ENCODE measurements at places on chromosomes 1 and 21. TPM values are rescaled to one million over a fixed set of nuclear protein-coding genes. Genes with fewer than 3 reads are reported as not detected.

Gene OLFML2B
- 0.14 TPM for total RNA-seq

Gene PKN2
- 27.0 TPM for total RNA-seq

Gene FCN3
- total RNA-seq: not detected

Gene PWP2
- total RNA-seq: 51.6 TPM

Gene PLA2G2D
- total RNA-seq: not detected

- DNase-seq: no peak
Measured at GRCh38 chr21:43311301-43311817, 115.6 kb downstream of the SIK1 start.

DNA sequence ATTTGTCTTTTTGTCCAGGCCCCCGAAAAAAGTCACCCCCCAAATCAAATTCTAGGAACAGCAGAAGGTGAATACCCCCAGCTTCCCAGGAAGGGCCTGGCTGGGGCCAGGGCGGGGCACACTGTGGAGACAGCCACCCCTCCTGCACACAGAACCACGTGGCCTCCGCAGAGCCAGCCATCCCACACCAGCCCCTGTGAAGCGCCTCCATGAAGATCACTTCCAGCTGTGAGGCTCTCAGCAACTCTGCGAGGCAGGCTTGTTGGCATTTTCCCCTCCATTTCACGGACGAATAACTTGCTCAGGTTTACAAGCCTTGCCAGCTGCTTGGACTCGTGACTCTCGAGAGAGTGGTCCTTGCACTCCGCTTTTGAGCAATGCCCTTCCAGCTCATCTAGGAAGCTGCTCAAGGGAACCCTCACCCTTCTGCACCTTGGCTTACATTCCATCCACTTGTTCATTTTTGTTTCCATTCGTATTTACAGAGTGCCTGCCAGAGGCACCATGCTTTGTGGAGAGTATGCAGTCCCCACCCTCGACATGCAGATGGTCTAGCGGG, 48.2 kb downstream of the SYT6 start:
- no peak for DNase-seq

DNA sequence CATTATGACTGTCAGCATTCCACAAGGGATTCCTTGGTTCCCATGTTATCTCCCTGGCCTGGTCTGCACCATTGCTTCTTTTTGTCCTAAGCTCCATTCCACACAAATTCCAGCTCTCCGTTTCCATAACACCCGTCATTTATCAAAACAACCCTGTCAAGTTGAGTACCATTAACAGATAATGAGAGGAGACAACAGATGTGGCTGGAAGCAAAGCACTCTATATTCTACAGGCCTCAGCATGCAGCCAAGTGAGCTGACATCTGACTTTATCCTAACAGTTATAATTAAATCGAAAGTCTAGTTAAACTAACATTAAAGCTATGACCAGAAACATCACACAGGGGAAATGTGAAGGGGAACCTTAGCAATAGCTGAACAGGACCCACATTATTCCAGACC, 110.4 kb downstream of the RERE start:
- no peak for DNase-seq

GRCh38 chr1:3352952-3353331, 101.5 kb upstream of the ARHGEF16 start:
- no peak for DNase-seq

DNA sequence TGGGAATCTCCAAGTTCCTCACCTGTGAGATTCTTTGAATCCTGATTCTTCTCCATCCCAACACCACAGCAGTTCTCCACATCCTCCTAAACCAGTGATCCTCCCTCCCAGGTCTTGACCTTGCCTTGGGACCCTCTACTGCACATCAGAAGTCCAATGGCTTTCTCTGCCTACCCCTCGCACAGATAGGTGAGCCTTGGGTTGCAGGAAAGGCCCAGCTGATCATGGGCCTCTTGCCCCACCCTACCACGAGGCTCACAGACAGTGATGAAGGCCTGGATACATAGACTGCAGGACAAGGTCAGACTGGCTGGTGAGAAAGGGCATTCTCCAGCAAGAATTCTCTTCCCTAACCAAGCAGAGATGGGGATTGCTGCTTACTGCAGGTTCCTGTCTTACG, 825 bp downstream of the FABP3 start:
- no peak for DNase-seq

- no peak for DNase-seq
Measured at GRCh38 chr1:12336413-12336812, 106.6 kb downstream of the VPS13D start.

DNA sequence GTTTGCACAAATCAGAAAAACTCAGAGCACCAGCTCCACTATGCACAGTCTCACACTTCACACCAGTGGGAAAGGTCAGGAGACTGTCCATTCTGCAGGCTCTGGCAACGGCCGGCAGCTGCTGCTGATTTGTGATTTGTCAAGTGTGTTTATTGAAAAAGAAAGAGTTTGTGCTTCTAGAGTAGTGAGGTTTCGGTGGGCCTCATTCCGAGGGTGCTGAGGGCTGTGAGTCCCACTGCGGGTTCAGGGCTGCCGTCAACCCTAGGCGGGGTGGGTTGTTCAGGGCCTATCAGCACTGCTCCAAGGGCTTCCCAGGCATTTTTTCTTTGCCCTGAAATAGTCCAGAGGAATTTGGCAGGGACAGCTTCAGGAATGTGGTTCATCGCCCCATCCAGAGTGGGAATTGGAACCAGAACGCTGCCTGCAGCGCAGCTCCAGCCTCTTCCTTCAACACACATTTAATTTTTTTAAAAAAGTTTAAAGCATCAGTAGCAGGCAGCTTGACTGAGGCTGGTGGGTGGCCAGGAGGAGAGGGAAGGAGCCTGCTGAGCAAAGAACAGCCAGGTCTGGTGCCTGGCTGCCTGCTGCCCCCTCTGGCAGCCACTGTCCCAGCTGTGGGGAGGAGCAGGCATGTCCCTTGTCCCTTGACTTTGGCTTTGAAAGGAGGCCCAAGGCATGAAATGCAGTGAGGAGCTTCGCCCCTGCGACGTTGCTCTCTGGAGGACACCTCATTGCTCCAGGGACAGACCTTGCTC, 19.7 kb downstream of the STUM start:
- no peak for DNase-seq

DNA sequence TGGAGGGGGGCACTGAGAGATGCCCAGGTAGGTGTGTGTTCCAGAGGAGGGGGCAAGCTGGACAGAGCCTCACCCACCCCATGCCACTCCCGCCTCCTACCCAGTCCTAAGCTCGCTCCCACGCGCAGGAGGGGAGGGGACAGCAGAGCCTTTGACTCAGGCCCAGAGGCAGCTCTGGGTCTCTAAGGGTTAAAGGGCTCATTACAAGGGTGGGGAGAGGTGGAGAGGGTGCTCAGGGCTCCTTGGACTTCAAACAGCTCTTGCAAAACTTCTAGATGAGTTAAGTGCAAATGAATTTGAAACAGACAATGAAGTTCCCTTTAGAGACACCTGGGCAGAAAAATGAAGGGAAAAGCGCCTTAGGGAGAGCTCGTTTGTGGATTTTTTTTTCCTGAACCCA, 104.2 kb upstream of the CASZ1 start:
- DNase-seq: no peak

DNA sequence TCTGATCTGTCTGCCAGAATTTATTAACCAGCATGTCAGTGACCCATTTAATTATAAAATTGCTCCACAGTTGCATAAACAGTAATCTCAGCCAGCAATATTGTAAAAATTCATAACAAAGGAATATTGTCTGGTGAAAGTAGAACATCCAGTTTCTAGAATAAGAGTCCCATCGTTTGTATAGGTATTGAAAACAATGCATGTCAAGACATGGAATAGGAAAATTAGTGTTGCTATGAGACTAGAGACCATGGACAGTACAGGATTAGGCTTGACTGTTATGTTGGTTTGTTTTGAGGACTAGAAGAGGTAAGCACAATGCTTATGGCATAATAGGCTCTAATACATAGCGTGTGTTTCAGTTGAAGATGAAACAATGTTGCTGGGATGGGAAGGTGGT, 37.1 kb downstream of the ATF6 start:
- DNase-seq: no peak

GRCh38 chr1:14522926-14523241, 75.6 kb upstream of the KAZN start:
- no peak for DNase-seq

DNA sequence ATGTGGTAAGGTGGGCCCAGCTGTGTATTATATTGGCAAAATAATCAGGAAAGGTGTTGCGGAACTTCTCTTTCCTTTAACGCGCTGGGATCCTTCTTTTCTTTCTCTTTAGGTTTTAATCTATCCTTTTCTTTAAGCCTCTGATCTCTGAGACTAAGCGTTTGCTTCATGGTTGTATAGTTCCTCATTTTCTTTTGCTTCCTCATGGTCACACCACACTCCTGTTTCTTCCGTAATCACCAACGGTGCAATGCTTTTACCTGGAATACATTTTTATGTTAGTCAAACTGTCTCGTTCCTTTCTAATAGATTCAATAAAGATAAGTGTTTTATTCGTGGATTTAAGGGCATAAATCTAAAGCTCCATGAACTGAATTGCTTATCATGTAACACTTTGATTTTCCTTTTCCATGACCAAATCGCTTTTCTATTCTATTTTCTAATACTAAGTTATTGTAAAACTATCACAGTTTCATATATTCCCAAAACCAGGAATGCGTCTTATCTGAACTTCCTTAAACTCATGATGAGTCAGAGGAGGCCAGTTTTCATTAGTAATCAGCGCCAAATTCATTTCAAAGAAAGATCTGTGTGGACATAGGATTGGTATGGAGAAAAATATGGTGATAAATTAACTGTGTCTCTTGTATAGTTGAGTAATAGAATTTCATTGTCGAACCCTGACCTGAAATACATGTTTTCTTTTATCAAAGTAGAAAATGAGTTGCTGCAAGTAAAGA, 12.2 kb downstream of the SDCCAG8 start:
- DNase-seq: no peak

GRCh38 chr1:181630398-181630797, 147.1 kb downstream of the CACNA1E start:
- no peak for DNase-seq
